Stimulated activated CD4-positive, alpha-beta T cell treated with anti-CD3 and anti-CD28 coated beads, Interleukin-1b, Interleukin-23, amount 100 ng/mL, for 4 hours (primary cell): ENCODE measurements at places on chromosomes 3 and 15.

GRCh38 chr15:84035399-84035766 is 200.2 kb upstream of the GOLGA6L4 start:
- no peak for DNase-seq

DNA sequence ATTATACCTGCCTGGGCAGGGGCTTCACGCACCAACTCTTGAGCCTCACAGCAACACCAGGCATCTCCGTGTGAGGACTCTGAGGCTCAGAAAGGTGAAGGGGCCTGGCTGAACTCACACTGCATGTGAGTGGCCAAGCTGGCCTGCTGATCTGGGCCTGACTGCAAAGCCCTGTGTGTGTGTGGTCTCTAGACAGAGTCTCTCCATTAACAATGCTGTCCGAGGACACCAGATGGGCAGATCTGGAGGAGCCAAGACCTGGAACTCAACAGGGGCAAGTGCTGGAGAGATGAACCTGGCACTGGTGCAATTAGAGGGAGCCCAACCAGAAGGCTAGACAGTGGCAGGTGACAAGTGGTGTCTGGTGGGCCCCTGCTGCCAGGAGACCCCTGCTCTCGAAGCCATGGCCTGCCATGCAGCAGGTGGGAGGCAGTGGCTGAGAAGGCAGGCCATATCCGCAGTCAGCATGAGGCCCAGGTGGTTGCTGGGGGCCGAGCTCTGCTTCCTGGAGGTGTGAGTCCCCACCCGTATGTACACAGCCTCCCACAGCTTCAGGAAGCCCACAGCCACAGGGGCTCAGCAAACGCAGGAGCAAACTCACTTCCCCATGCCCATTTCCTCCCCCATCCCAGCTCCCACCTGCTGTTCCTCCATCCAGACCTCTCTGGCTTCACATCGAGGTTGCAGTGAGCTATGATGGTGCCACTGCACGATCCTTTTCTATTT is 39.0 kb downstream of the CYP11A1 start:
- no peak for DNase-seq

GRCh38 chr3:16864610-16865313 is 20.0 kb upstream of the PLCL2 start:
- DNase-seq = no peak

DNA sequence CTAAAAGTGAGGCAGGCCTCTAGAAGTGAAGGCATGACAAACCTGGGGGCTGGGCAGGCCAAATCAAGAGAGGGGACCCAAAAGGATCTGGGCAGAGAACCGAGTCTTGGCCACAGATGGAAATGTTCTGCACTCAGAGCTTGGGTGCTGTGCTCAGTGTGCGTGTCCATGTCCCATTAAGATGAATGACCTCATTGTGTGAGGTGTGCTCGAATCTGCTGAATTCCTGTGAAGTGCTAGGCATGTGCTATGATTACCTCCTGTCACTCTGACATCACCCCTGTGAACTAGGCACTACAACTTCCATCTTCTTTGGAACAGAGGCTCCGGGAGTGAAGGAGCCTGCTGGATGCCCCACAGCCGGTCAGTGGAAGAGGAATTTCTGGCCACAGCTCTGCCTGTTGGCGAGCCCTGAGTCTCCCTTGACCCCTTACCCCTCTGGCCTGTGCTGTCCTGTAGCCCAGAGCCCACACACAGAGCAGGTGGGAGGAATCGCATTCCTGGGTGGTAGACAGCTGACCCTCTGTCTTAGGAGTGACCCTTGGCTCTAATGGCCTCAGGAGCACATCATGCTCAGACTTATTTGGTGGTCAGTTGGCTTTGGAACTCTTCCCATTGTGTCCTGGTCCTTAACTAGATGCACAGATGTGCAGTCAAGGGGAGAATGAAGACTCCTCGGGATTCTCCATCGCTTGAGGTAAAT is 67.6 kb upstream of the CTDSPL start:
- DNase-seq = no peak

- no peak for DNase-seq
These were observed 9.3 kb downstream of the EOGT start for GRCh38 chr3:69004138-69004537.

- DNase-seq = no peak
These were observed 1.3 kb upstream of the OXSR1 start for GRCh38 chr3:38163841-38164642.

GRCh38 chr15:80736560-80736959 is 41.5 kb downstream of the ABHD17C start:
- no peak for DNase-seq

- no peak for DNase-seq
These were observed 487.1 kb upstream of the NR2F2 start for GRCh38 chr15:95843241-95843910.

DNA sequence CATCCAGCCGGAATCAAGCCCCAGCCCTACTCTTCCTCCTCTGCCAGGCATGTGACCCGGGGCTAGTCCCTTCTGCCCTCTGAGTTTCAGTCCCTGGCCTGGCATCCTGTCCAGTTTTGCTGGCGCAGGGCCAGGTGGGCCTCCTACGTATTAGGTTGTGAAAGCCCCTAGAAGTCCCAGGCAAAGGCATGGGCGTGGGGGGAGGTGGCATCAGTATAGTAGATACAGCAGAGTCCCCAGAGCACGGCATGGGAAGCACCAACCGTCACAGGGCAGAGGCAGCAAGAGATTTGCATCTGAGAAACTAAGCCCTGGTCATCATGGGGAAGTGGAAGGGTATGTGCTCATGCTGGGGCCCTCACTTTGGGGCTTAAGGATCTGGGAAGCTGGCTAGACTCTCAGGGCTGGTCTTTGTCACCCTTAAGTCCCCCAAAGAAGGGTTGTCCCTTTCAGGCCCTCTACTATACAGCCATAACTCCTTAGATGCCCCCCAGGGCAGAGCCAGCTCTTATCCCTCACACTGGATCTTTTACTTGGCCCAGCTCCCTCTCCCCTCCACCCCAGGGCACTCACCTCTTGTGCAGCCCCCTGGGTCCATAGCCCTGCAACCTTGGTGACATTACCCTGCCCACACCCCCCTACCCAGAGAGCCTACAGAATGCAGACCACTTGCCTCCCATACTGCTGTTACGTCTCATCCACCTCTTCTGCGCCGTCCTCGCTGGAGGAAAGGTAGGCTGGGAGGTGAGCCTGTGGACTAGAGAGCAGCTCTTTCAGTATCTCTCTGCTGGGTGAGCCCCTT is 11.3 kb downstream of the NBEAL2 start:
- DNase-seq = no peak

DNA sequence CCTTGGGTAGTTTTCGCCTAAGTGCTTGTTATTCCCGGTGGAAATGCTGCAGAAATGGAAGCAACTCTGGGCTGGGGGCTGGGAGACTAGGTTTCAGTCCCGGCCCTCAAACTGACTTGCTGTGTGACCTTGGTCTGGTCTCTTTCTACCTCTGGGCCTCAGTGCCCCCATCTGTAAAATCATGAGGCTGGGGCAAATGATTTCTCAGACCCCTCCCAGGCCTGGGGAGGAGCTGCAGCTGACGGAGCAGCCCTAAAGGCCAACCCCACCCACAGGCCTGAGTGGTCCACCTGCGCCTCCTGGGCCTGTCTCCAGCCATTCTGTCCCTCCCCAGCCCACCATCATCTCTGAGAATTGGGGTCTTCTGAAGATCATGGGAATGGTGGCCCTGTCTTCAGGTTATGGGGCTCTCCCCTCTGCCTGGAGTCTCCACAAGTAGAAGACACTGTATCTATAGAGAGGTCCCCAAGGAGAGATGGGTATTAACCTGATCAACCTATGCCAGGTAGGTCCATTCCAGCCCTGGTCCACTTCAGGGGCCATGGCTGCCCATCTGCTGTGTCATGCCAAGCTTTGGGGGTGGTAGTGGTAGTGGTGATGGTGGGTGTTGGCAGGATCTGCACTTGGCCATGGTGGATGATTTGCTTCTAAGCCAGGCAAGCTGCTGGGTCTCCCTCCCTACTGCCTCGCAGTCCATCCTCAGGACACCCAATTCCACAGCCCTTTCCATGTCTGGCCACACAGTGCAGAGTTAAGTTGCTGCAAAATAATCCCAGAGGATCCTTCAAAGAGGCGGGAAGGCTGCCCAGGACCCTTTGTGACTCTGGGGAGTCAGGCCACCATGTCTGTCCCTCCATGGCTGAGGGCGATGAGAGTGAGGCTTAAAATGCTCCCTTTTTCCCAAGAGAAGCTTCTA is 46.0 kb downstream of the ITGA11 start:
- no peak for DNase-seq

DNA sequence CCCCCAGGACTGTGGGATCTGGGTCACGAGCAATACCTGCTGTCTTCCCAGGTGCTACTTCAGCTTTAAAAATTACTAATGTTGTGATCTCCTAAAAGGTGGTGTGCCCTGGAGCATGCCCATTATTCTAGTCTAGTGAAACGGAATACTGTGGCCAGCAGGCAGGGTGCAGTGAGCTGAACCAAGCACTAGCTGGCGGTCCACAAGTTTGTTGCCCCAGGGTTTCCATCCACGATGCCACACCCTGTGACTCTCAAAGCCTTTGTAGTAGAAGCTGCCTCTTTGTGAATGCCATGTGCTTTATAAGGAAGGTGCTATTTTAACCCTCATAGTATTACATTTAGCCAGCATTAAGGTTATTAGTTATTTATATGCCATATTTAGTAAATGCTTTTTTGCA is 49.1 kb downstream of the PXYLP1 start:
- no peak for DNase-seq
